Inflammatory macrophage treated with lipopolysaccharide for 1 hour (primary cell): ENCODE measurements at places on chromosomes 12 and 14.

- no peak for DNase-seq
Measured at GRCh38 chr12:26282339-26282940, 87.1 kb downstream of the SSPN start.

GRCh38 chr14:105890474-105891220, 364.3 kb downstream of the TMEM121 start:
- DNase-seq, result no peak

DNA sequence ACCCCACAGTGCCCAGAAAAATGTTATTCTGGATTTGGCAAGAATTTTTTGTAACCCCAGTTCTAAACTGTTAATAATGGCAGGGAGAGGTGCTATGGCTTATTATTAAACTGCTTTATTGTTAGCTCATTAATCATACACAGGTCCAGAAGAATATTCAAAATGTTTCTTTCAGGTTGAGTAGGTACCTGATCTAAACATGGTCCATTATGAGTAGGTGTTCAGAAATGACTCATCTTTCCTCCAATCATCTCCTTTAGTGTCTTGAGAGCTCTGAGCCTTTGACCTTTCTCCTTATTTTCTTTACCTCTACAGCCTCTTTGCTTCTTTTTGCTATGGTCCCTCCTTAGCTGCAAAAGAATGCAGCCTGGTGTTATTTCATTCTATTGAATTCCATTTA, 211.0 kb upstream of the GARIN6 start:
- DNase-seq, result no peak

DNA sequence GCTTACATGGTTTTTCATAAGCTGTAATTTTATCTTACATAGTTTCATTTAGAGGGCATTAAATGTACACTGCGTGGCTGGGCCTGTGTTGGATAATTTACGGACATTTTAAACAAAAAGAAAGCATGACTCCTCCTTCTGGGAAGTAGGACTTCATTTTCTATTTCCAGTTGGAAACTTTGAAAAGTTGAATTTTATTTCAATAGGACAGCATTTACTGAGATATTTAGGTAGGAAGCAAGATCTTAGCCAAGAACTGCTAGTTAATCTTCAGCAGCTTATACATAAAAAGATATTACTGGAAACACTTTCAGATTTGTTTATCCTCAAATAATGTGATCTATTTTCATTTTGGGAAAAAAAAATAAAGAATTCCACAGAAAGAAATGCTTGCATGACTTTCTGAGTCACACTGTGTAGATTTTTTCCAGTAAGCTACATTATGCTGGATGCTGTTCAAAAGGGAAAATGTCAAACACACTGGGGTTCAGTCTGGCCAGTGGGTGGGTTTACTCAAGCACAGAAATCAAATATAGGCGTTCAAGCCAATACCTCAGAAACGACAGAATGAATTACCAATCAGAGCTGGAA, 239.4 kb upstream of the KRR1 start:
- DNase-seq, result no peak

DNA sequence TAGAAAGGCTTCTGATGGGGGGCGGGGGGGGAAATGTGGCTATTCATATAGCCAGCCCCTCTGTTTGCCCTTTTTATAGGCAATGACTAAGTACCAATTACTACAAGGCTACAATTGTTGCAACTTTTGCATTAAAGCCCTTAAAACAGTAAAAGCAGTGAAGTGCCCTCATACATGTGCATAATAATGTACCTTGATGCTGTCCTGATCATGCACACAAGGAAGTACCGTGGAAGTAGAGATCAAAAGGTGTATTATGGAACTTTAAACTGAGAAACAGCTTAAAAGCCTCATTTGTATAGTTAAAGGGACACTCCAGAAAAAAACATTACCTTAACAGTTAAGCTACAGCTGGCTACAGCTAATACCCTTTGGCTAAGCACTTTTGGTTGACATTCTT, 111.8 kb downstream of the PLEKHG7 start:
- no peak for DNase-seq

GRCh38 chr14:75310295-75311111, 31.9 kb downstream of the FOS start:
- no peak for DNase-seq

GRCh38 chr14:68825729-68826128, 32.9 kb upstream of the ZFP36L1 start:
- DNase-seq, result no peak

DNA sequence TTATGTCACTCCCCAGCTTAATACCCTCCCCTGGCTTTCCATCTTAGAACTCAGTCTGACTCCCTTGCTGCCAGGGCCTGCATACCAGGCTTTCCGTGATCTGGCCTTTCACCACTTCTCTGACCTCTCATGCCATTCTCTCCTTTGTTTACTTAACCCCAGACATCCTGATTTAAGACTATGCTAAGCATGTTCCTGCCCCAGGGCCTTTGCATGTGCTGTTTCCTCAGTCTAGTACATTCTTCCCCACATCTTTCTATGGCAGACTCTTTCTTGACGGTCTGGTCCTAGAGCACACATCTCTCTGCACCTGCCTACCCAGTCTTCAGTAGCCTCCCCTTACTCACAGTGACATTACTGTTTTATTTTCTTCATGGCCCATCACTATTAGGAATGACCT, 42.2 kb downstream of the PLXNC1 start:
- DNase-seq, result no peak

- no peak for DNase-seq
Measured at GRCh38 chr12:49295082-49295936, at the start of gene PRPH. Gene PRPH, plus strand, starts transcription at chr12:49295147. Its CDS starts 54 bp downstream, at chr12:49295201.

- peak; percentile 60 for DNase-seq
Measured at GRCh38 chr12:55727643-55728185, 1.1 kb downstream of the CD63 start.

DNA sequence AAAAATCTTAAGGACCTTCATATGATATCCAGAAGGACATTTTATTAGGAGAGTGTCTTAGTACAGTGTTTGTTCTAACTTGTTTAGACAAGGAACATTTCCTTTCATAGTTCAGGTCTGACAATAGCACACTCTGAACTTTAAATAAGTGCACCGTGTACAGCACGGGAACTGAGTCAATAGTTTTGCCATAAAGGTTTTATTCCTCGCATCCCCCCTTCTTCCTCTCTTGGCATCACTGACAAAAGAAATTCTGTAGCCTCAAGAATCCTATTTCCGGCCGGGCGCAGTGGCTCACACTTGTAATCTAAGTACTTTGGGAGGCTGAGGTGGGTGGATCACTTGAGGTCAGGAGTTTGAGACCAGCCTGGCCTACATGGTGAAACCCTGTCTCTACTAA, 58.3 kb downstream of the TMCC3 start:
- no peak for DNase-seq

DNA sequence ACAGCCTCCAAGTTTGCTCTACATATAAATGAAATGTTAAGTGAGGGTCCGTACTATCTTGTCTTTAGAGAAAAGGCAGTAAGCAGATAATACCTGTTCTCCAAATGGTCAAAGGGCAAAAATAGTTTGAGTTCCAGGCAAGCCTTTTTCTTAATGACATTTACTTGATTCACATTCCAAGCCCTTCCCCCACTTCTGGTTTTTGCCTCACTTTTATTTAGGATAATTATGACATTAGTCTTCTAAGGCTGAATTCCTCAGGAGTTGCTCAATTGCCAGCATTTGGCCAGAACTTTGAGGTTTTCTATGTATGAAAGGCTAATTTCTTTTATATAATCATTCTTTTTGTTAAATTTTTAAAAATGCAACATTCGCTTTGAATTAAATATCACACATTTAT, 62.5 kb upstream of the DUSP6 start:
- no peak for DNase-seq

DNA sequence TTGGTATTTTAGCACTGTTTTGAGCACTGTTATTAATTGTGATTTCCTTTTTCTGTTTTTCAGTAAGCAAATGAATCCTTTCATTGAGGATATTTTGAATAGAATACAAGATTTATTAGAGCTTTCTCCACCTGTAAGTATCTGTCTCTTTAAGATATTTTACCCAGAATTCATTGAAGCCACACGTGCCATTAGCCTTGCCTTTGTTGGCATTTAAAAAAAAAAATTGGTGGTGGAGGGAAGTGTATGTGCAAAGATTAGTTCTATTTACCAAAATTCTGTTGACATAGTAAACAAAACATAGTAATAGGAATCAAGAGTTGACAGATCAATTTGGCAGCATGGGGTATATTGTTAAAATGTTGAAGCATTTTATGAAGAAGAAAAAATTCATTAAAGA, 23.8 kb downstream of the XPOT start:
- no peak for DNase-seq

- DNase-seq, result peak; percentile 27
Measured at GRCh38 chr12:2479851-2480535, 314.8 kb upstream of the FKBP4 start.

- DNase-seq, result no peak
Measured at GRCh38 chr12:20475542-20475941, 107.2 kb downstream of the PDE3A start.

- DNase-seq, result no peak
Measured at GRCh38 chr12:111379942-111380554, 11.2 kb upstream of the PHETA1 start.

- DNase-seq, result no peak
Measured at GRCh38 chr12:95882080-95882479, 23.3 kb downstream of the SNRPF start.
